Stimulated activated naive CD8-positive, alpha-beta T cell treated with anti-CD3 and anti-CD28 coated beads, Interleukin-15, amount 100 ng/mL, for 72 hours (primary cell): ENCODE measurements at places on chromosomes 16 and 17.

DNA sequence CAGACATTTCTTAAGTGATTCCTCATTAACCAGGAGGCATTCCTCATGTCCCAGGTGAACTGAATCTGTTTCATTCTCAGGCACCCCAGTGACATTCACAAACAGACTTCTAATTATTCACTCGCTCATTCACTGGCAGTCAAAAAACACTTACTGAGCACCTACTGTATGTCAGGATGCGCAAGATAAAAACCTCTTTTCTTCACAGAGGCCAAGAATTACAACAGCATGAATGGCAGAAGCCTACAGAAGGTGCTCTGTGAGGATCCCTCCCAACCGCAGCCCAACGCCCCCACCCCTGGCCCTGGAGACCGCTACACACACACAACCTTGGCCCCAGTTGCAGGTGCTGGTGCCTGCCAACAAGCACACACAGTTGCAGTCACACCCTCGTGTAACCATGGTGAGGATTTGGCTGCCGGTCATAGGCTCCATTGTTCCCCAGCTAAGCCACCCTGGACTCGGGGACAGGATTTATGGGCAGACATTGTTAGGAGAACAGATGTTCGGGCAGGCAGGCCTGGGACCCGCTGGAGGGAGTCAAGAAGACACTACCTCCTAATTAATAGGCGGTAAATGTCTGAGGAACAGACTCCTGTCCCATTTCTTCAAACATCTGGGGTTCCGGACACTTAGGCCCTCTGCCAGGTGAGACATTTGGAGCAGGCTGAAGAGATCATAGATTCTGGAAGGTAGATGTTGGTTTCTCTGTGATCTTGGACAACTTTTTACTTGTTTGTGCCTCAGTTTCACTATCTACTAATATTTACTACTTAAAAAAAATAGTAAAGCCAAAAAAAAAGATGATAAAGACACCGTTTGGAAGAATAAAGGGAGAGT, 43.2 kb downstream of the CUEDC1 start:
- no peak for DNase-seq

DNA sequence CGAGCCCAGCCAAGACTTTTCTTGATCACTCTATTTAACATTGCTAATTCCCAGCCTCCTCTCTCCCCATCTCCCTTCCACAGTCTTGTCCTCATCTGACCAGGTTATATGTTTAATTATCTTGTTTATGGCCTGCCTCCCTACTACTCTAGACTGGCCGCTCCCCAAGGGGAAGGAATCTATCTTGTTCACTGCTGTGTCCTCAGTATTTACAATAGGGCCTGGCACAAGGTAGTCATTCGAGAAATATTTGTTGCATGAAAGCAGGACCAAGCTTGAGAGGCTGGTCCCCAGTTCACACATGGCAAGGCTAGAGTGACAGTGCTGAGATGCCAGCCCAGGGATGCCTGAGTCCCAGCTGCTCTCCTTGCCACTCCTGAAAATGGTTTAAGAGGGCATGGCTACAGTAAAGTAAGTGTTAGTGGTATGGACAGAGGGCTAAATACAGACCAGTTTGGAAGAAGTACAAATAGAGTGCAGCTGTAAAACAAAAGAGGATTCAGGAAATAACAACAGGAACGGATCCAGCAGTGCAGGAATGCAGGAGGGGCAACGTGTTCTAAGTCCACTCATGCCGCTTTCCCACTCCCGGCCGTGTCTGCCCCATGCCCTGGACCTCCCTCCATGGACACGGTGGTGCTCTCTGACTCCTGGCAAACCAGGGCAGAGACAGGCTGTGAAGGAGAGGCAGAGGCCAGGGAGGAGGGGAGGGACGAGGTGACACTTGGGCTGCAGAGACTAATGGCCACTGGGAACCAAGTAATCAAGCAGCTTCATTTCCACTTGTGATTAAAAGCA, 65.6 kb downstream of the TOM1L2 start:
- no peak for DNase-seq

DNA sequence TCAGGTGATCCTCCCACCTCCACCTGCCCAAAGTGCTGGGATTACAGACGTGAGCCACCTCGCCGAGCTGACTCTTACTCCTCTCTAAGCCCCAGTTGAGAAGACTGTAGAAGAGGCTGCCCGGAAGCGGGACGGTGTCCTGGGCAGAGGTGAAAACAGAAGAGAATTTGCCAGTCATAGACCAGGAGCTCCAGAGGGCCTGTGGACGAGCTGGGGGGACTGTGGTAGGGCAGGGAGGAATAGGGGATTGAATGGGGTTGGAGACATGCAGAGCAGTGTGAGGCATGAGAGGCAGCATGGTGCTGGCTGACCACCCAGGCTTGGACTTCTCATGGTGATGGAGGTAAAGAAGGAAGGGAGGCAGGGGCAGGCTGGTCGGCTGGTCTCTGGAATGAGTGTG, 17.1 kb upstream of the PHB1 start:
- DNase-seq: no peak

DNA sequence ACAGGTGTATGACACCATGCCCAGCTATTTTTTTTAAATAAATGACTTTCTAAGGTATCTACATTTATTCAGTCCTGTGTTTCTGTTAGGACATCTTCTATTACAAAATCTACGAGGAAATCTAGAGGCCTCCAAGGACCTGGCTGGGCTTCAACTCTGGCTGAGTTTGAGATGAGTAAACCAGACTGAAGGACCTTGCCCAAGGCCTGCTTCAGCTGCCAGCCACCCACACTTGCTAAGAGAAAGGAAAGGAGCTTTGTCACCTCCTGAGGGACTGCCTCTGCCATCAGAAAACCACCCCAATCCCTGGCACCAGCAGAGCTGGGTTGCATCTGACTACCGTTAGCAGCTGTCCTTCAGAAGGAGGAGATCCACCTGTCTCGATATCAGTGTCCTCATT, 1.3 kb upstream of the MYO1D start:
- no peak for DNase-seq

GRCh38 chr17:17565471-17566339, 25.8 kb downstream of the PEMT start:
- DNase-seq: no peak

GRCh38 chr16:81987121-81987520, 24.1 kb downstream of the SDR42E1 start:
- no peak for DNase-seq

DNA sequence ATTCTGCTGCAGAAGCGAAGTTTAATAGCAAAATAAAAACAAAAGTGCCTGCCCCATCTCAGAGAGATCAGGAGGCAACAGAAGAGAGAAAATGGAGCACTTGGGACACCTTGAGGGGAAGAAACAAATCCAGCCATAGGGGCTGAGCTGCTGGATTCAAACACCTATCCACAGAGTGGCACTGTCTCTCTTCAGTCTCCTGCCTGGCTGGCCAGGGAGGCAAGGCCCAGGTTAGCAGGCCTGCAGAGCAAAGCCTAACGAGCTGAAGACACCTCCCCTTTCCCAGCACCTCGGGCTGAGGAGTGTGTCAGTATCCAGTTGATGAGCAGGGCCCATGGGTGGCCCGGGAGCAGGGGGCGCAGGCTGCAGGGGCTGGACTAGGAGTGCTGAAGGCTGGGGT, 8.8 kb upstream of the KRT31 start:
- no peak for DNase-seq

DNA sequence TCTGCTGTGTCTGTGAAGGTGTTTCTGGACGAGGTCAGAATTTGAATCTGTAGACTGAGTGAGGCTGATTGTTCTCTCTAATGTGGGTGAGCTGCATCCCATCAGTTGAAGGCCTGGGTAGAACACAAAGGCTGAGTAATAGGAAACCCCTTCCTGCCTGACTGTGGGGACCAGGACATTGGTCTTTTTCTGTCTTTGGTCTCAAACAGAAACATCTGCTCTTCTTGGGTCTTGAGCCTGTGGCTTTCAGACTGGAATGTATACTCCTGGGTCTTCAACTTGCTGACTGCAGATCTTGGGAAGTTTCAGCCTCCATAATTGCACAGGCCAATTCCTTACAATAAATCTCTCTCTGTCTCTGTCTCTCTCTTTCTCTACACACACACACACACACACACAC, 19.6 kb upstream of the LRRC75A start:
- DNase-seq: no peak

GRCh38 chr17:37312137-37312923, 63.5 kb upstream of the C17orf78 start:
- no peak for DNase-seq

- no peak for DNase-seq
Measured at GRCh38 chr16:58280146-58280845, 14.5 kb downstream of the PRSS54 start.

DNA sequence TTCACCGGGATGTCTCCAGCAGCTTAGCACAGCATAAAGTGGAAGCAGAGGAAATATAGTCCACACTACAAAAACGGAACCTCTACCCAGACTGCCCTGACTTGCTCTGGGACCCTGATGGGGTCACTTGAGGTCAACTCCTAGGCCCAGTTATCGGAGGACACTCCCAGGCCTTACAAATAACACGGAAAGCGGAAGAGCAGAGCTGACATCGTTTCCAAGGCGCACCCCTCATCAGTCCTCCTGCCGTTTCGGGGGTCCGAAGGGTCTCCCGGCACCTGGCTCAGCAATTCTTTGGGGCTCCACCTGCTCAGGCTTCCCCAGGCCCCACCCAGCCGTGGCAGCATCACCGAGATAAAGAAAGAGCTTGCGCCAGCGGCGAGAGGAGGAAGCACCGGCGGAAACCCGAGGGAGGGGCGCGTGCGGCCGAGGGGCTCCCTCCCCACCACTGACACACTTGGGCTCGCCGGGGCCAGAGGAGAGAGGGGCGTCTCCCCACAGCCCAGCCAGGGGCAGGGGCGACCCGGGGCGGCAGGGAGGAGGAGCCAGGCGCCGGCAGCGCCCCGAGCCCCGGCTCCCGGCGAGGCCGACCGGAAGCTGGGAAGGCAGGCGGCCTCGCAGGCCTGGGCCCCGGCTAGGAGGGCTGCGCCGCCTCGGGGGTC, 727 bp downstream of the CORO7 start:
- DNase-seq: peak; percentile 64
